ENCODE measurements at places on chromosomes 6 and 20. TPM values are rescaled to one million over a fixed set of nuclear protein-coding genes. Genes with fewer than 3 reads are reported as not detected.

PSMA7 gene
- 505 TPM for polyA plus RNA-seq

ACOT8 gene
- polyA plus RNA-seq = 64.9 TPM

EPM2A gene
- 23.1 TPM for polyA plus RNA-seq

ZFP64 gene
- 9.6 TPM for polyA plus RNA-seq

HINT3 gene
- 30.8 TPM for polyA plus RNA-seq

C6orf58 gene
- polyA plus RNA-seq = not detected

TRIM31 gene
- polyA plus RNA-seq = not detected

XKR7 gene
- 0.02 TPM for polyA plus RNA-seq

HLA-G gene
- 0.12 TPM for polyA plus RNA-seq

ARMH2 gene
- not detected for polyA plus RNA-seq

PRND gene
- 1.3 TPM for polyA plus RNA-seq

MOCS1 gene
- 12.4 TPM for polyA plus RNA-seq

SRSF6 gene
- polyA plus RNA-seq = 47.3 TPM

AGPAT4 gene
- 13.9 TPM for polyA plus RNA-seq

SCRT2 gene
- not detected for polyA plus RNA-seq

MYL9 gene
- 1,624 TPM for polyA plus RNA-seq

CHRNA4 gene
- not detected for polyA plus RNA-seq

JPH2 gene
- polyA plus RNA-seq = 142 TPM

BACH2 gene
- polyA plus RNA-seq = 4.6 TPM

LCA5 gene
- polyA plus RNA-seq = 6.6 TPM

DEFB124 gene
- polyA plus RNA-seq = not detected

RAB44 gene
- not detected for polyA plus RNA-seq

LGSN gene
- not detected for polyA plus RNA-seq

WFDC2 gene
- polyA plus RNA-seq = 8.5 TPM

RIPPLY2 gene
- 1.2 TPM for polyA plus RNA-seq

C6orf118 gene
- not detected for polyA plus RNA-seq

SLC17A3 gene
- polyA plus RNA-seq = not detected

MOCS3 gene
- polyA plus RNA-seq = 6.2 TPM

SCUBE3 gene
- 81.8 TPM for polyA plus RNA-seq

VSX1 gene
- polyA plus RNA-seq = not detected

ARMC12 gene
- 2.3 TPM for polyA plus RNA-seq

ZNF391 gene
- polyA plus RNA-seq = 11.0 TPM

RBM24 gene
- 190 TPM for polyA plus RNA-seq

PRRC2A gene
- polyA plus RNA-seq = 70.2 TPM

LY6G6C gene
- polyA plus RNA-seq = not detected

ACOT13 gene
- 127 TPM for polyA plus RNA-seq

BMP7 gene
- 178 TPM for polyA plus RNA-seq

TLDC2 gene
- polyA plus RNA-seq = not detected

VGLL2 gene
- not detected for polyA plus RNA-seq

HEBP2 gene
- 97.1 TPM for polyA plus RNA-seq

TRDN gene
- polyA plus RNA-seq = 285 TPM

COX4I2 gene
- 0.97 TPM for polyA plus RNA-seq

OR10C1 gene
- polyA plus RNA-seq = not detected

LATS1 gene
- polyA plus RNA-seq = 7.2 TPM

SNAP91 gene
- polyA plus RNA-seq = 29.0 TPM

GMPR gene
- 32.0 TPM for polyA plus RNA-seq

PI3 gene
- not detected for polyA plus RNA-seq

HLA-DMB gene
- not detected for polyA plus RNA-seq

OLIG3 gene
- polyA plus RNA-seq = not detected

ADRM1 gene
- 160 TPM for polyA plus RNA-seq

CLIC5 gene
- 10.5 TPM for polyA plus RNA-seq

TP53INP2 gene
- polyA plus RNA-seq = 12.5 TPM

BTNL2 gene
- polyA plus RNA-seq = not detected

ADGRF4 gene
- not detected for polyA plus RNA-seq

HDGFL1 gene
- not detected for polyA plus RNA-seq
